DND-41 (cell line): ENCODE measurements at places on chromosomes 1 and 21.

DNA sequence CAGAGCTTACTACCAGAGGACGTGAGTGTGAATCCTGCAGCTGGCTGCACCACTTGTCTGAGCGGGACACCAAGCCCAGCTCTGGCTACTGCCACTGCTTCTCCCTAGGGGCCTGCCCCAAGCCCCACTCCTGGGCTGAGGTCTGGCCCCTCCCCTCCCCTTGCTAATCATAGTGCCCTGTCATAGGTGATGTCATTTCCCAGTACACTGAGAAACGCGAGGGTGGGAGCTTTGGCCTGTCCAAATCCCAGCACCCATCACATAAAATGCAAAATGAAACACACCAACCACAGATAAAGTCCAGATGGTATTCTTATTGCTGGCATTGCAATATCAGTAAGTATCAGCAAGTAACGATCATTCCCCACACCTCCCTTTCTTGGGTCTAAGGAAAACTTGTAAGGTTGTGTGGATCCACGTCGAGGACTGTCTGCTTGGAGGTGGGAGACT lies 77.7 kb downstream of the TOMM20 start:
- no peak for DNase-seq

GRCh38 chr1:14737561-14738094 lies 139.1 kb downstream of the KAZN start:
- DNase-seq, result peak; percentile 17

- no peak for DNase-seq
These were observed 781 bp downstream of the PROX1 start for GRCh38 chr1:213988507-213989001.

GRCh38 chr21:24027396-24027795 lies 1579.9 kb downstream of the MRPL39 start:
- no peak for DNase-seq

GRCh38 chr1:31705080-31705866 lies 1.5 kb upstream of the COL16A1 start:
- peak; percentile 68 for DNase-seq

DNA sequence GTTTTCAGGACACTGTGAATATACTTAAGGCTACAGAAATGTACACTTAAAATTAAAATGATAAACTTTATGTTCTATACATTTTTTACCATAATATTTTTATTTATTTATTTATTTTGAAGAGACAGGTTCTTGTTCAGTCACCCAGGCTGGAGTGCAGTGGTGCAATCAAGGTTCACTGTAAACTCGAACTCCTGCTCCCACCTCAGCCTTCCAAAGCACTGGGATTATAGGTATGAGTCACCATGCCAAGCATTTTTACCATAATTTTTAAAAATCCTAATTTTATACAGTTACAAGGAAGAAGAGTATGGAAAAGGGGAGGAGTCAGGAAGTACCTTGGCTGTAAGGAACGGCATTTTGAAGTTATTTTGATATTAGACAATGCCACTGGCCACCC lies 23.6 kb upstream of the ANGPTL3 start:
- DNase-seq, result no peak

DNA sequence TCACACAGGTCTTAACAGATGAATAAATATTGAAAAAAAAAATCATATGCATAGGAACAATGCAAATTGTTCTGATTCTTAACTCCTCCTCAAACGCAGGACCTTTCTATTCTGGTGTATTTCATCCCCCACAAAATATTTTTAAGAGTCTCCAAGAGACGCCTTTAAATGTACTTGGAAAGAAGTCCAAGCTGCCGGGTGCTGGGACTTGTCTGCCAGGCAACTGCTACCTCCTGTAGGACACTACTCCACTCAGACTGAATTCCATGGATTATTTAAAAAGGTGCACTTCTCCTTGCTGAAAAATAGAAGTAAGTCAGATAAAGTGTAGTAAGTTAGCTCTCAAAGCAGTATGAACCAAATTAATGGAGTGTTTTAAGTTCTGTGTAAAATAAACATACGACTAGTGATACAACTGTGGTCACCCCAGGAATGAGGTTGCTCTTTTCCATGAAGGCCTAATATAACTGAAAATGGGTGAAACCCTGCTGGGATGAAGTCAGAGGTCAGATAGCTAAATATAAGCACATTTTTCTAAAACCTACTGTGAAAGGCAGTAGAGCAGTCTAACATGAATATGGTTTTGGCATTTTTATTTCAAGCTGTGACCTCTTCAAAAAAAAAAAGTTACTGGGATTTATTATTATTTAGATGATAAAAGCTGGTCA lies 189.2 kb upstream of the PBX1 start:
- DNase-seq, result no peak

- no peak for DNase-seq
These were observed 8.5 kb downstream of the SDF4 start for GRCh38 chr1:1223321-1223720.

DNA sequence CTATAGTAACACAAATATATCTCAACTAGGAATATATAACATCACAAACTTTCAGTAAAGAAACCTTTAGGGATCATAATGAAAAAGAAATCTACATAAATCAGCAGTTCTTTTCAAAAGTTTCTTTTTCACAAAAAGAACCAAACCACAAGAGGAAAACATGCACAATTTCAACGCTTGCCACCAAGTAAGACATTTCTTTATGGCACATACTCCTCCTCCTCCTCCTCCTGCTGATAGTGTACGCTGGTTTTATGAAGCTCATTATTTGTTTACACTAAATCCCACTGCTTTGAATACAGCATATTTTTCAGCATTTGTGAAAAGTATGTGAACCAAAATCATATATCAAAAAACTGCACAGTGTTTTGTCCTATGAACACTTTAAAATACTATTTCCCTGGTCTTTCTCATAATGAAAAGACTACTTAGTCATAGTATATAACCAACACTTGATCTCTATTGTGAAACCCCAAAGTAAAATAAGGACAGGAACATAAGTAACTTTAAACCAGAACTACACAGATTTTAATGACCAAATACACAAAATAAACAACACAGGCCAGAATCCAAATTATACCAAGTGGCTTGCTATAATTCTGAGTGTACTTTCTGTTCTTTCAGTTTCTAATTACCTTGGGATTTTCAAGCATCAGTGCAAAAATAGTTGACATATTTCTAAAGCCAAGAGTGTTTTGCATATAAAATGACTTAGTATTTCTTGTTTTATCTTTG lies 184.2 kb downstream of the EIF4G3 start:
- DNase-seq, result no peak

GRCh38 chr1:227841096-227841495 lies 25.6 kb downstream of the PRSS38 start:
- DNase-seq, result no peak

DNA sequence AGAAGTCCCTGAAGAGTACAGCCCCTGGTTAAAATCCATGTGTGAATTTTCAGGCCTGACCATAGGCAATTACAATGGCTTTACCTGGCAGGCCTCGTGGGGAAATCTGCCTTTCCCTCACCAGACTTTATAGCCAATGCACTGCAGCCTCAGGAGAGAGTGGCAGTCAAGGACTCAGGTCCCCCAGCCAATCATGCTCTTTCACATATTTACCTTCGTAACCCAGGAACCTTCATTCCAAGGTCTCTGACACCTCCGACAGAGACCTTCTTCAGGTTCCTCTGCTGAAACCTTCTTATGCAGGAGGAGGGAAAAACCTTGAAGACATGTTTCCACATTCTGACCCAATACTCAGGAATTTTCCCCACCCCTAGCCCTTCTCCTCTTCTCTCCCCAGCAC lies 118.9 kb downstream of the FASLG start:
- no peak for DNase-seq

GRCh38 chr21:38356883-38357625 lies 100.3 kb downstream of the KCNJ15 start:
- DNase-seq, result no peak
